ENCODE measurements at places on chromosomes 13 and 19.
A peak's percentile ranks its signal among the peaks of the same experiment; 100 is the strongest.

DNA sequence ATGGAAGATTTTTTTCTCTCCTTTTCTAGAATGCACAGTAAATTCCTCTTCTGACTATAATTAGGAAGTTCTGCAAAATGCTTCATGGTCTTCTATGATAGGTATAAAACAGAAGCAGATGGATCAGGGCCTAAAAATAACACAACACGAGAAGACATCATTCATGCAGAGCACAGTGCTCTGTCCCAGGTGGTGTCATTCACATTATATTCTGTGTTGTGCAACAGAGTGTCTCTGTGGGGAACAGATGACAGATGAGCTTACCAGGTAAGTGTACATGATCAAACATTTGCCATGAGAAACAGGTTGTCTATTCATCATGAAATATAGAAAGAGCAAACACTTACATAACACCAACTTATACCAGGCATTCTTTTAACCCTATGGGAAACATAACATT, 288.3 kb downstream of the KCTD12 start:
- H3K27me3 ChIP-seq = no peaks in the 10 kb centered on the region
- H3K27ac ChIP-seq = no peak overlapping the region
- H3K4me1 ChIP-seq = peaks cover 2% of the 10 kb centered on the region
- DNase-seq = no peak
- no peak overlapping the region for H3K4me3 ChIP-seq

DNA sequence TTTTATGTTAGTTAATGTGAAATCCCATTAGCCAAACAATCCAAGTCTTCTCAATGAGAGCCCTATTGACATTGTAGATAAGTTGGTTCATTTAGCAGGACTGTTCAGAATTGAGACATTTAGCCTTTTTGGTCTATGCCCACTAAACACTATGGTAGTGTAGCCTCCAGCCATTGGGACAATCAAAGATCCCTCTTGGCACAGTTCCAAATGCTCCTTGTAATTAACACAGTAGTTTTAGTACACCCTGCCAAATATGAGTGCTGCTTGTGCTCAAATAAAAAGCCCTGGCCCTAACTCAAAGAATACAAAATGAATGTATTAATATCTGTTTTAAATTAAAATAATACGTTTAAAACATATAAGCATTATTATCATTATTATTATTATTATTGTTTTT, 15.4 kb upstream of the FAM216B start:
- no peaks in the 10 kb centered on the region for H3K27me3 ChIP-seq
- no peak overlapping the region for H3K4me3 ChIP-seq
- H3K36me3 ChIP-seq = no peaks in the 10 kb centered on the region
- H3K4me1 ChIP-seq = no peaks in the 10 kb centered on the region

DNA sequence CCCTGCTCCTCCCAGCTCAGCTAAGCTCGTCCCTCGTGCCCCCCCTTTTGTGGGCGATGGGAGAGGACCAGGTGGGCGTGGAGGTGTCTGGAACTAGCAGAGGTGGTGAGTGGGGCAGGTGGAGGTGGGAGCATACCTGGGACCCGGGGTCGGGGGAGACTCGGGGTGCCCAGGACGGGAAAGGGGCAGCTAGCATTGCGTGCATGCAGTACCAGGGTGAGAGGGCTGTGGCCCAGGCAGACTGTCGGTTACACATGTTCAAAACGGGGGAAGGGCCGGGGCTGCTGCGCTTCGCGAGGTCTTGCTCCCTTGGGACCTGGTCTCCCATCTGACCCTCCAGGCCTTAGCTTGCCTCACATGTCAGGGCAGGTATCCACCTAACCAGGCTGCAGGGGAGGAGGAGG, 9.1 kb downstream of the TLE5 start:
- peaks cover 10% of the 10 kb centered on the region for H3K4me1 ChIP-seq
- no peaks in the 10 kb centered on the region for H3K27me3 ChIP-seq
- no peak overlapping the region for H3K4me3 ChIP-seq
- peak; percentile 46 for DNase-seq

- DNase-seq = no peak
- no peaks in the 10 kb centered on the region for H3K36me3 ChIP-seq
- H3K4me1 ChIP-seq = no peaks in the 10 kb centered on the region
- no peak overlapping the region for H3K4me3 ChIP-seq
- no peaks in the 10 kb centered on the region for H3K27me3 ChIP-seq
These were observed 71.6 kb upstream of the UBAC2 start for GRCh38 chr13:99129050-99129449.

GRCh38 chr19:38387550-38388348, at the start of gene GGN:
Gene GGN, minus strand, starts transcription at chr19:38388034. Its CDS starts 773 bp downstream, at chr19:38387261.
- H3K27me3 ChIP-seq = no peaks in the 10 kb centered on the region
- peak within 1 kb of the TSS; percentile 31 for H3K27ac ChIP-seq

DNA sequence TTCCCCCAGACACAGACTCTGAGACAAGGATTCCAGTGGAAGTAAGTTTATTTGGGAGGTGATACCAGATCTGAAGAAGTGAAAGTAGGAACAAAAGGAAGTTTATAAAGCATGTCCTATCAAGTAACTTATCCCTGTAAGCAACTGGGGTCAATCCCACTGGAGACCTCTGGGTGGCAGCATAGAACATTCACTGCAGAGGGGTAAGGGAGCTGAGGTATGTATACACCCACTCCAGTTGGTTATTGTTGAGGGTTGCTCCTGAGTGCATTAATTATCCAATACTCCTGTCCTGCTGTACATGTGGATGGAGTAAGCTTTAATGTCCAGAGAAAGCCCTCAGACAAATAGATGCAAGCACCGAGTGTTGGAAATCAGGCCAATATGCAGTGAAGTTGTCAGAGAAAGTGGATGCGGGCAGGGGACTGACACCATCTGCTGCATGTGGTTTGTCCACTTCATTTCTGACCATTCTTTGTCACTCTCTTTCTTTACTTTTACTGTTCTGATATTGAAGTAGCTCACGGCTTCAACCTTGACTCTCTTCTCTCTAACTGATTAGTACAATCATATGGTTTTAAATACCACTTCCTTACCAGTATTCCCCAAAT, 46.7 kb downstream of the NOTCH3 start:
- H3K4me3 ChIP-seq = no peak overlapping the region
- H3K4me1 ChIP-seq = no peaks in the 10 kb centered on the region
- no peaks in the 10 kb centered on the region for H3K36me3 ChIP-seq
- no peak for DNase-seq

DNA sequence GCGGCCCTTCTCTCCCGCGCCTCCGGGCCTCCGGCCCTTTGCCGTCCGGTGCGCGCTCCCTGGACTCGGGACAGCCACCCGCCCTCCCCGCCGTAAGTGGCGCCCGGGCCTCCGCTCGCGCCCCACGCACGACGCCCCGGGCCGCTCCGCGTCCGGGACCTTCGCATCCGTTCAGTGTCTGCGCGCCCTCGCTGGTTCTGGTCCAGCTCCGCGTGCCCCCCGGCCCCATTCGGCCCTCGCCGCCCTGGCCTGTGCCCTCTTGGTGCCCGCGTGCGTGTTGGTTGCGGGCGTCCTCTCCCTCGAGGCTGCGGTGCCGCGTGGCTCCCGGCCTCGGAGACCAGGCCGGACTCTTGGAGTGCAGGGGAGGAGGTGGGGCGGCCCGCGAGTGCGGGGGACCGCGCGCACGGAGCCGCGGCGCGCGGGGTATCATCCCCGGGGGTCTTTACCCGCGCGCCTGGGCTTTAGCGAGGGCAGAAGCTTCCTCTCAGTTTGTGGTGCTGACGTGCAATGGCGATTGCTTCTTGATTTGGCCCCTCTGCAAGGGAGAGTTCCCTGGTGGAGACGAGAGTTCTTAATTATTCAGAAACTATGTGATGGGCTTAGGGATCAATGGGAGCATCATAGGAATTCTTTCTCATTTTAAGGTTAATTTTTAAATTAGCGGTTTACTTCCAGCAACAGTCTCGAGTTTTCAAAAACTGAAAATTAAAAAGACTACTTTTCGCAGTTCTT, 757 bp downstream of the WASF3 start:
- H3K27me3 ChIP-seq = no peaks in the 10 kb centered on the region
- DNase-seq = peak; percentile 31
- peak overlapping the region; percentile 26 for H3K27ac ChIP-seq

DNA sequence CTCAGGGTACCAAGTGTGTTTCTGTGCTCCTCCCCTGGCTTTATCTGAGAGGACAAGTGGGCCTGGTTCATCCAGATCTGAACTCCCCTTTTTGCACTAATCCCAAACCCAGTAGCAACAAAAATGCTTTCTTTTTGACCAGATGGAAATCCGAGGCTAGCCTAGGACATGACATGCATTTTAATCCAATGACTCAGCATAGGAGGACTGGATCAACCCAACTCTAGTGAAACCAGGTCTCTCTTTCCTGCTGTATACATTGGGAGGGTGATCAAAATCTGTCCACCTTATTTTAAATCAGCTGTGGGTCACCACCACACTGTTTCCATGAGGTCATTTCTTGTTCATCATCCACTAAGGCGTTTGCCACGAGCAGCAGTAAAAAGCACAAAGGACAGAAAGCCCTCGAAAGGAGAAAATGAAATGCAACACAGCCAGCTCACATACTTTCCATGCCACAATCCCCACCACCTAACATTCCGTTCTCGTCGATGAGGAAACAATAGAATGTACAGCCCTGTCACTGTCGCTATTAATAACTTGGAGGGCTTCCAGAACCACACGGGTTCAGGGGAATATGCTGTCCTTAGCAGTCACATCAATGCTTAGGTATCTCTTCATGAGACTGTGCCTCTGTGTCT, 543.0 kb downstream of the IRS2 start:
- H3K36me3 ChIP-seq = no peaks in the 10 kb centered on the region
- no peaks in the 10 kb centered on the region for H3K4me1 ChIP-seq
- DNase-seq = no peak
- no peak overlapping the region for H3K27ac ChIP-seq

GRCh38 chr19:4183967-4184717, 1.7 kb downstream of the ANKRD24 start:
- H3K27ac ChIP-seq = no peak overlapping the region
- no peaks in the 10 kb centered on the region for H3K27me3 ChIP-seq
- DNase-seq = no peak
- no peaks in the 10 kb centered on the region for H3K36me3 ChIP-seq
- H3K4me3 ChIP-seq = no peak overlapping the region

DNA sequence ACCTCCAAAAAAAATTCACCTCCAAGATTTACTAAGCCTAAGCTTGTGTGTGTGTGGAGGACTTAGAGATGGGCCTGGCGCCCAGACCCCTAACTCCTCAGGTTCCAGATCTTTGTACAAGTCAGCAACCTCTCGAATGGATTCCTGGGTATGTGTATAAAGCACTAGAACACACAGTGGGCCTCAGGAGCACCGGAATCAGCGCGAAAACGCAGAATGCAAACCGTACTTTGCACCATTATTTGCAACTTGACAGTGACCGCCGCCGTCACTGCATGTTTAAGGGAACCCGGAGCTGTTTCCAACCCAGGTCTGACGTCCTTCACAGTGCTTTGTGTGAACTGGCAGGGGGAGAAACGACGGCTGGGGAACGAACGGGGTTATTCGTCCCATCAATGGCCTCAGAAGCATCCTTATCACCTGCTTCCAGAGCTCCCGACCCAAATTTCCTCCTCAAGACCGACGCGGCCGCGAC, 688 bp downstream of the ZNF606 start:
- no peak for DNase-seq
- peak overlapping the region; percentile 72 for H3K27ac ChIP-seq
- H3K4me1 ChIP-seq = peaks cover 10% of the 10 kb centered on the region

GRCh38 chr13:87035526-87035925, 635.6 kb upstream of the SLITRK5 start:
- no peaks in the 10 kb centered on the region for H3K27me3 ChIP-seq
- no peaks in the 10 kb centered on the region for H3K4me1 ChIP-seq
- DNase-seq = no peak
- H3K4me3 ChIP-seq = no peak overlapping the region
- no peaks in the 10 kb centered on the region for H3K36me3 ChIP-seq
- no peak overlapping the region for H3K27ac ChIP-seq

DNA sequence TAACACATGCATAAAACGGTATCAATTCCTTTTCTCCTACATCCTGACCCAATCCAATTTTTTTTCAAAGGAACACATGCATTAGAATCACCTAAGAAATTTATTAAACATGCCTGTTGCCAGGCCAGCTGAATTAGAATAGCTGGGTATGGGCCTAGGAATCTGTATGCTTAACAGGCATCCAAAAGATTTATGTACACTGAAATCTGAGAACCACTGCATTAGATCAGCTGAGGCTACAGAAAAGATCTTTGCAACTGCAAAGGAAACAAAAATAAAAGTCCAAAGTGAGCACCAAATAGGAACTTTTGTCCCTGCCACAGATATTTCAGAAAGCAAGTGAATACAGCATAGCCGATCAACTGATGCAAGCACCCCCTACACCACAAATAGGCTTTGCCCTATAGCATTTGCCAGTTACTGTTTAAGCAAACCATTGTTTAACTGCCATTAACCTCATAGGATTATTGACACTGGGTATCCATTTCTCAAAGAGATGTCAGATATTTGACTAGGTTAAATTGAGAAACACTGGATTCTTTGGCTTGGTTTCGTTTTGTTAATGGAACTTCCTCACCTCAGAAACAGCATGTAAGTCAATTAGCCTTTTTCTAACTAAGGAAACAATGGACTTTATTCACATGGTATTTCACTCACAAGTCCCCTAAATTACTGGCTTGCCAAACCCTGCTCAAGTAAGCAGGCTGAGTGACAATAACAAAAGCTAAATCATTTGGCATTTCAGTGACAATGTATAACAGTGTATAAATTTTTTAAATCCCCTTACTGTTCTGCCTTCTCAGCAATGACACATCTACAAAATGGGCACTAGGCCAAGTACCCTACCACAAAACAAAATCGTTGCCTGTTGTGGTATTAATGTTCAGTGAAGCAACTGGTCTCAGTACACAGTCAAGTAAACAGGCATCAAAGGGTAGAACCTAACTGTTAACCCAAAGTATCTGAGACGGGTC, 67.8 kb downstream of the SUCLA2 start:
- H3K27me3 ChIP-seq = no peaks in the 10 kb centered on the region
- no peak for DNase-seq
- H3K27ac ChIP-seq = no peak overlapping the region
- no peaks in the 10 kb centered on the region for H3K4me1 ChIP-seq

GRCh38 chr13:109778102-109778542, 8.3 kb downstream of the IRS2 start:
- peak overlapping the region; percentile 15 for H3K4me3 ChIP-seq
- H3K4me1 ChIP-seq = peaks cover 16% of the 10 kb centered on the region
- no peaks in the 10 kb centered on the region for H3K27me3 ChIP-seq

DNA sequence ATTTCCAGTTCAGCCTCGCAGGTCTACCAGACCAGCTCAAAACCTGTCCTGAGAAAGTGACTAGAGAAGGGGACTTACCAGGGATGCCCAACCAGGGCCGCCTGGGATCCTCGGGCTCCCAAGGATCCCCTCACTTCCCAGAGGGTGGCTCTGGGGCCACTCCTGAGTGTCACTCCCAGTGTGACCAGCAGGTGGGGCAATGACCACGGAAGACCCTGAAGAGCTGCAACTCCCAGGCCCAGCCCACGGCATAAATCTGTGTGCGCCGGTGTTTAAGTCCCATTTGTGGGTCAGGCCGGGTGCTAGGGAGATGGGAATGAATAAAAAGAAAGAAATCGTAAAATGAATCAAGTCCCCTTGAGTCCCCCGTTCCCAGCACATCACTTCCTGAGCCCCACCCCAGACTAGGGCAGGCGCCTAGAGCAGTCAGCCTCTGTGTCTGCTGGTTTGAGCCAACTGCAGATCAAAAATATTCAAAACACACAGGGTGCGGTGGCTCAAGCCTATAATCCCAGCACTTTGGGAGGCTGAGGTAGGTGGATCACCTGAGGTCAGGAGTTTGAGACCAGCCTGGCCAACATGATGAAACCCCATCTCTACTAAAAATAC, 10.7 kb downstream of the PTGIR start:
- H3K36me3 ChIP-seq = no peaks in the 10 kb centered on the region
- peak; percentile 69 for DNase-seq
- H3K4me1 ChIP-seq = no peaks in the 10 kb centered on the region
- H3K27me3 ChIP-seq = no peaks in the 10 kb centered on the region
- H3K4me3 ChIP-seq = no peak overlapping the region

- no peaks in the 10 kb centered on the region for H3K36me3 ChIP-seq
- H3K4me1 ChIP-seq = no peaks in the 10 kb centered on the region
- H3K27ac ChIP-seq = no peak overlapping the region
- H3K27me3 ChIP-seq = no peaks in the 10 kb centered on the region
- no peak for DNase-seq
- no peak overlapping the region for H3K4me3 ChIP-seq
These were observed 38.6 kb upstream of the RNF17 start for GRCh38 chr13:24725379-24725778.

All from ovary (tissue), 10 donors.